Activated CD8-positive, alpha-beta memory T cell treated with anti-CD3 and anti-CD28 coated beads for 4 hours (primary cell): ENCODE measurements at places on chromosomes 3 and 15.

- DNase-seq = no peak
These were observed 418.4 kb downstream of the PDCD6IP start for GRCh38 chr3:34216711-34217335.

GRCh38 chr15:36557364-36557763, 22.1 kb upstream of the CDIN1 start:
- no peak for DNase-seq

DNA sequence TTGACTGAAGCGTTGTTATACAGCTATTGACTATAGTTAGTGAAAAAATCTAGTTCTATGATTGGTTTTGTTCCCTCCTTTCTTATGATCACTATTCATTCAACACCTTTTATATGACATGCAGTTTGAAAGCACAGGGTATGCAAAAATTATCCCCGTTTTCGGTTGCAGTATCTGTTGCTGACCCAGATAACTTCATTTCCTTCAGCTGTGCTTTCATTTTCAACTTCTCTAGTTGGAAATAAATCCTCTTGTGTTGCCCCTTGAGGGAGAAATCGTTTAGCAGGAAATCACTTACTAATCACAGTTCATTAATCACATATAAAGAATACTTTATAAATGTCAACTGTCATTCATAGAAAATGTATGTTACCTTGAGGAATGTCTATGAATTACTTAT, 55.1 kb downstream of the MBNL1 start:
- DNase-seq = no peak

DNA sequence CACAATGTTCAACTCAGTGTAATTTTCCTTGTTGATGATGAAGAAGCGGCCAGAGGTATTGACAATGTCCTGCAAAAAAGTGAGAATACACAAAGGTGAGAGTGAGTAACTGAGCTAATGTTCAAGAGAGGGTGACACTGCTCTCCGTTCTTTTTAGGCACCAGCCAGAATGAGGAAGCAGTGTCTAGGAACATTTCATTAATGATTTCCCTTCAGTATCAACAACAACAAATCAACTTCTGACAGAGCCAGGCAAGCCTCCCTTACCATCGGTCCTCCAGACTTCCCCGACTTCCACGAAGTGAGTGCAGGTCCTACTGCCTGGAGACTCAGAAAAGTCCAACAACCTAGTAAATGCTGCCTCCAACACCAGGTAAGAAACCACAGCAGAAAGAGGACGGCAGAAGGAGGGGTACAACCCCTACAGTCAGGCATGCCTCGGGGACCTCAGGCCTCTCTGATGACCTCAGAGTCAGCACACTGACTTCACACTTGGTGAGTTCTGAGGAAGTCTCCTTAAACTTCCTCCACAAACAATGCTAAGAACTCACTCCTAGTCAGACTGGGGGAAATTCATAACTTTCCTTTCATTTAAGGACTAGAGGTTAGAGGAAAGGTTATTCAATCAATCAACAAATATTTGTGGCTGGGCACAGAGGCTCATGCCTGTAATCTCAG, 62.7 kb downstream of the NPTN start:
- DNase-seq = no peak

DNA sequence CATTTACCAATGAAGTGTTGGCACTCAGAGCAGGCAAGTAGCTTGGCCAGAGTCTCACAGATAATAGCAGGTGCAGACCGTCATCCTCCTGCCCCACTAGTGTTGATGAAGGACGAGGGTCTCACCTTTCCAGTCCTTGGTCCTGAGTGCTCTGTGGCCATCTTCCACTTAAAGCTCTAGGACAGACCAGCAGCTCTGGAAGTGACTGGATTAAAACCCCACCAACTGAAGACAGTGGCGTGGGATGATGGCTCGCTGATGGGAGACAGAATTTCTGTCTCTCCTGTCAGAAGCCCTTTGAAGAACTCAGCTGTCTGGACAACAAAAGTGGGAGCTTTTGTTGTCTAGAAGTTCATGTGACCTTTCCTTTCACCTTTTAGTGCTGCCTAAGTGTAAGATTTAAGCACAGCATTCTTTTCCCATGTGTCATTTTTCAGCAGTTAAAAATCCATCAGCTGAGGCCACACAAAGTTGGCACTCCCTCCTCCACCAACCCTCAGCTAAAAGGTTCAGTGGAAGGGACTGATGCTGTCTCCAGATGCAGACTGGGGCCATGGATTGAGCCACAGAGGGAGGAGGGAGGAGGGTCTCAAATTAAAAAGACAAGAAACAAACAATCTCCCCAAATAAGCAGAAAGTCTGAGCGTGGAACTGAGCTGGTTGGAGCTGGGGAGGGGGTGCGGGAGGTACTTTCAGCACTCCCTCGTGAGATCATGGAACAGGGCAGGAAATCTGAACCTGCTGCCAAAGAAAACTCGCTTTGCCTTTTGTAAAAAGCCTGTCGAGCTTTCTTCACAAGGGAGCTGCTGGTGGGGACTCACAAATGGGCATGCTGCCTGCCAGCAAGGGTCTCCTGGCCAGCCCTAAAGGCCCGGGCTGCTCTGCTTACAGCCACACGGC, 148.5 kb upstream of the CTDSPL start:
- DNase-seq = no peak

GRCh38 chr15:80530737-80531365, 126.7 kb downstream of the ARNT2 start:
- no peak for DNase-seq

DNA sequence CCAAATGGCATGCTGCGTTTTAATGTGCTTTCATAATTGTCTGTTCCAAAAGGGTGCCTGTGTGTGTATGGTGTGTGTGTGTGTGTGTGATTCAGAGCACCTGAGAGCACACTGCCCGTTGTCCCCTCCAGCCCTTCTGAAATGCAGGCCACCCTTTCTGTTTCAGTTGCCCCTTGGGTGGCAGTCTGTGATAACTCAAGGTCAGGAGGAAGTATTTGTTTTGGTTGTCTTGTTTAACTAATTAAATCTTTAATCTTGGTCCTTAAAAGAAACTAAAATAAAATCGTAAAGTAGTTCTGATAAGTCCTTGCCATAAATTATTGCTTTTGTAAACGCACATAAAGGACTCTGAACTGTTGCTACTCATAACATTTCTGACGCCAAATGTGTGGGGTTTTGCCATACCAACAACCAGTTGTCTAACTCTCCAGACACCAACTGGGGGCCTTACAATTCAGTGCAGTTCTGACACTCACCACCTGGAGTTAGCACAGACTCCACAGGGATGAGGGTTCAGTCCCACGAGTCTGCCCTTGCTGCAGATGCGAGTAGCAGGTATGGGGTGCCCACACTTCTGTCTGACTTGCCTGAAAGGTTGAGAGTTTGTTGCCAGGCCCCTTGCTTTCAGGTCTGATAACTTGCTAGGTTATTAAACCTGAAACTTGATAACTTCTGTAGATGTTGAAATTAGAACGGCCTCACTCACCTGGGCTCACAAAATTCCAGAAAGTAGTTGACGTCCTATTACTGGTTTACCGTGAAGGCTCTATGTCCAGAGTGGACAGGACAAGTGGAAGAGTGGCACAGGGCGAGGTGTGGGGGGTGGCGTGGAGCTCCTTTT, 157.3 kb downstream of the IGF1R start:
- DNase-seq = no peak

DNA sequence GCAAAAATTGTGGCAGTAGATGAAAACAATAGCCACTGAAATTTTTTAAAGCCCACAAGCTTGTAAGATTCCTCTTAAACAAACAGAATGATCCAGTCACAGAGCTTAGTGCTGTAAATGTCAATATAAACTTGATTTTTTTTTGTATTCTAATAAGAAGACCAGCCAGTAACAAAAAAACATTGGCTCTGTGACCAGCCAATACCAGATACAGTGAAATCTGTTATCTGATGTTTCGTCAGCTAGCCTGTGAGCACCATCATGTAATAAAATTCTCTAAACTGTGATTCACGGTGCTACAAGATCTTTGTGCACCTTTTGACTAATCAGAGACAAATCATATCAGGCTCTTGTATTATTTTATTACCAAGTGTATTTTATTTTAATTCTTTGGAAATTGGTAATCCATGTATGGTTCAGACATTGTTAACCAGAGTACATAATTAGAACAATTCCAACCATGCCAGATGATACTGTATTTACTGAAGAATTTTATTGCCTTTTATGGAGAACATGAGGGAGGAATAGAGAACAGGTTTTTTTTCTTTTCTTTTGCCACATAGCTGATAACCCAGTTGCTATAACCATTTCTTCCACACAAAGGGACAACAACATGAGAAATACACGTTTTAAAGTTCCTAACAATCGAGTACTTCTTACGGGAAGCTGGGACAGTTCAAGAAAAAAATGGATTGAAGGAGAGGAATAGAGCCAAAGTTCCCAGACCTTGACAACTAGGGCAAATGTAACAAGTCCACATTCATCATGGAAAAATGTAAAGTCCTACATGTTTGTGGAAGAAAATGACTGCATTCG, 71.9 kb downstream of the FILIP1L start:
- DNase-seq = no peak

DNA sequence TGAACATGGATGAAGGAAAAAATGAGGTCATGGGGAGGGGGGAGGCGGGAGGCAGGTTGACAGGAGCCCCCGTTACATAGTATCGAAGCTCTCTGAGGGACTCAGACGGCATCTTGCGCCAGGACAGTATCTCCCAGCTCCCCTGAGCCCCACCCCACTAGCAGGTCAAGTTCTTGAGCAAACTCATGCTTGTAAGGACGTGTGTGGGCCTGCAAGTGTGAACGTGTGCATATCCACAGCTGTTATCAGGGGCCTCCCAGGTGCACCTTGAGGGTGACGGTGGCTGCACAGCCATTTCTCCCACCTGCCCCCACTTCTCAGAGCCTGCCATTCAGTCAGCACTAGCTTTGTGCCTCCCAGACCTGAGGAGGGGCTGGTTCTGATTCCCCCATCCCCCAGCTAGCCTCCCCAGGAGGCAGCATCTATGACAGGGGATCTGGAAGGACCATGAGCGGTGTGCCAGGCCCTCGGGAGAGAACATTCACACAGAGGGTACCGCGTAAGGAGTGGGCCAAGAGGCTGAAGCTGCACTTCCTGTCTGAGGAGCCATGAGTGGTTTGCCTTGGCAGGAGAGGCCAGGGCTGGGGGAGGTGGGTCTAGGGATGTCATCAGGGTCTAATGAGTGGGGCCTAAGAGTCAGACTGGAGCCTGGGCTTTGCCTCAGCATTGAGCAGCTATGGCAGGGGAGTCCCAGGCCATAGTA, 2.9 kb downstream of the SEMA3F start:
- no peak for DNase-seq

- no peak for DNase-seq
These were observed 41.5 kb downstream of the FGF12 start for GRCh38 chr3:192685801-192686200.

GRCh38 chr15:101496198-101496986, 6.9 kb upstream of the PCSK6 start:
- DNase-seq = no peak

DNA sequence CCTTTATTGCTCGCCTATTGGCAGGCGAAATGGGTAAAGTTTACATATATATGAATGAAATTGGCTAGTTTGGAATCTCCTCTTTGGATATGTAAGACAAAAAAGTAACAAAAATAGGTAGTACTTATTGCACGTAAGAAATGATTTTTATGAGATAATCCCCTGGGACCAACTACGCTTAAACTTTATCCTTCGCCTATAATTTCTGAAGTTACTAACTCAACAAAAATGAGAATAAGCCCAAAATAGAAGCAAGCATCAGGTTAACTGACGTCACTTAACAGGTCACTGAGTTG, 438 bp upstream of the SLC49A4 start:
- no peak for DNase-seq

DNA sequence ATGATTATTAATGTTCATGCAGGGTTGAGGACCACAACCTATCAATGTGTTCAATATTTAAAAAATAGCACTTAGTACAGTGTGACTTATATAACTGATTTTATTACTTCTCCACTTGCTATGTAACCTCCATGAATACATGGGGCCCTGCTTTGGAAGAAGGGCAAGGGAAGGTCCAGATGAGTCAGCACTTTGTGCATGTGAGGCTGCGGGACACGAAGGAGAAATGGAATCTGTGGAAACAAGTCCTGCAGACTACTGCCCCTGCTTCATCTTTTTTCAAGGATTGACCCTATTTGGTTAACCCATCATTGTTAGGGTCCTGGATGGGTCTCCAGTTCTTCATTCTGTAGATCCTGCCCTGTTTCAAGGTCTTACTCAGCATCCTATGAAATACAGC, 1.6 kb downstream of the NXPE3 start:
- no peak for DNase-seq

DNA sequence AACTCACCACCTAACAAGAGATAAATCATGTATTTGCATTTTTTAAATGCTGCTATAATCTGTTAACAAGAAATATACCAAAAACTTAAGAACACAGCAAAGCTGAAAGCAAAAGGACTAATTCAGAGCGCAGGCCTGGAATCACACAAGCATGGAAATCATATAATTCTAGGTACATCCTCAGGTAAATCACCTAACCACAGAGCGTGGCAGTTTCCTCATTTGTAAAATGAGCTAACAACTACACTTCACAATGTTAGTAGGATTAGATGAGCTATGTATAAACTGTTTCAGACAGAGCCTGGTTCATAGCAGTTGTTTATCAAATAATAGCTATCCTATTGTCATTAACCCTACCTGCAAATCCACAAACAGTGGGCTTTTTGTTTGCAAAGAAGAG, 146.4 kb downstream of the ERC2 start:
- no peak for DNase-seq

- DNase-seq = no peak
These were observed 369.4 kb downstream of the MAGI1 start for GRCh38 chr3:65669163-65669875.
